Heart right ventricle (tissue), 16 donors: ENCODE measurements at places on chromosomes 1 and 21. TPM values are rescaled to one million over a fixed set of nuclear protein-coding genes. Genes with fewer than 3 reads are reported as not detected.

DNA sequence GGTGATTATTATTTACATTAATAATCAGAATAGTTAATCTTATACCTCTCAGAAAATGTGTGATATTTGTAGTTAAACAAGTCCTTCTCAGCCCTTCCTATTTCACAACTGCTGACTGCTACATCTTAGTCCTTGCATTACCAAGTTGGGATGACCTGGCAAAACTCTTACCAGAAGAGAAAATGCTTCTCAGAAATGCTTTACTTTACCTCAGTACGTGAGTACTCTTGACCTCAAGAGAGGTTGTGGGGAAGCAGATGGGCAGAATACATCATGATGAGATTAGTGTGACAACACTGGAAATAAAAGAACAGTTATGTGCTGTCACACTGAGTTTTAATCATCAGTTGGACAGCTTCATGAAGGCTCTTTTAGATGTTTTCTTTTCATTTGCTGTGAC, 16.2 kb downstream of the CFAP126 start:
- no peak for DNase-seq

DNA sequence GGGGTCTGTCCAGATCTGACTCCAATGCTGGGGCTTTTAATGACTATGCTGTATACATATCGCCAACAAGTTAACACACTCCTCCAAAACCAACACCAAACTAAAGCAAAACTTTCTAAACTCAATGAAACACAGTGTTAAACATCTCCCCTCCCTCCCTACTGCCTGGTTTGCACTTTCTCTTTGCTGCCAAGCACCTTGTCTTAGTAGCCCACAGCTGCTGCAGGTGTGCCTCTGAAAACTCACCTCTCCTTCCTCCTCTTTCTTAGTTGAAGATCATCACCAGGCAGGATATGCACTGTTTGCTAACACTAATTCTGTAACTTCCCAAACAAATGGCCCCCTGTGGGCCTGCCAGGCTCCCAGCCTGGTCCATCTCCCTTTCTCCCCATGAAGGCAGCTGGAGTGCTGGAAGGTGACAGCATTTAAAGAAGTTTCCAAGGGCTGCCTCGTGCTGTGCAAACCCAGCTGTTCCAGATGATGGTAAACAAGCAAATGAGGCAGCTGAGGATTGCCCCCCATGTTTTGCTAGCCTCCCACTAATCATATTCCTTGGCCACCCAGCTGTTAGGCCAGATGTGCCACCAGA, 213.7 kb downstream of the ASTN1 start:
- no peak for DNase-seq

GRCh38 chr1:204453141-204453772, 41.3 kb downstream of the PIK3C2B start:
- DNase-seq: no peak

- DNase-seq: no peak
Observed at GRCh38 chr1:63198871-63199394, 123.4 kb upstream of the FOXD3 start.

- no peak for DNase-seq
Observed at GRCh38 chr1:9657521-9658032, 6.0 kb downstream of the PIK3CD start.

DNA sequence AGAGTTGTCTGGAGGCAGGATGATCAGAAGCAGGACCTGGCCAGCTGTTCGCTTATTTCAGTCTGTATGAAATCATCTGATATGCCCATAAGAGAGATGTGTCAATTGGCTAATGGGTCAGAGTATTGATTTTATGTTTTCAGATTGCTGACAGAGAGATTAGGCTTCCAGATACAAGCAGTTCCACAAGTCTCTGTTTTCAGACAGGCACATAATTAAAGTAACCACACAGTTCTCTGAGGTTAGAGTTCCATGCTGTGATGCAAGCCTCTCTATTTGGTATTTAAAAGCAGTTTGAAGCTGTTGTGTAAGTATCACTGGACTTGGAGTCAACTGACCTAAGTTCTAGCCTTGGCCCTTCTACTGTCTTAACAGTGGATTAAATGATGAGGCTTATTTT, 50.1 kb downstream of the ATF6 start:
- no peak for DNase-seq

- peak; percentile 27 for DNase-seq
Observed at GRCh38 chr1:212485913-212486618, 53.3 kb downstream of the NENF start.

DNA sequence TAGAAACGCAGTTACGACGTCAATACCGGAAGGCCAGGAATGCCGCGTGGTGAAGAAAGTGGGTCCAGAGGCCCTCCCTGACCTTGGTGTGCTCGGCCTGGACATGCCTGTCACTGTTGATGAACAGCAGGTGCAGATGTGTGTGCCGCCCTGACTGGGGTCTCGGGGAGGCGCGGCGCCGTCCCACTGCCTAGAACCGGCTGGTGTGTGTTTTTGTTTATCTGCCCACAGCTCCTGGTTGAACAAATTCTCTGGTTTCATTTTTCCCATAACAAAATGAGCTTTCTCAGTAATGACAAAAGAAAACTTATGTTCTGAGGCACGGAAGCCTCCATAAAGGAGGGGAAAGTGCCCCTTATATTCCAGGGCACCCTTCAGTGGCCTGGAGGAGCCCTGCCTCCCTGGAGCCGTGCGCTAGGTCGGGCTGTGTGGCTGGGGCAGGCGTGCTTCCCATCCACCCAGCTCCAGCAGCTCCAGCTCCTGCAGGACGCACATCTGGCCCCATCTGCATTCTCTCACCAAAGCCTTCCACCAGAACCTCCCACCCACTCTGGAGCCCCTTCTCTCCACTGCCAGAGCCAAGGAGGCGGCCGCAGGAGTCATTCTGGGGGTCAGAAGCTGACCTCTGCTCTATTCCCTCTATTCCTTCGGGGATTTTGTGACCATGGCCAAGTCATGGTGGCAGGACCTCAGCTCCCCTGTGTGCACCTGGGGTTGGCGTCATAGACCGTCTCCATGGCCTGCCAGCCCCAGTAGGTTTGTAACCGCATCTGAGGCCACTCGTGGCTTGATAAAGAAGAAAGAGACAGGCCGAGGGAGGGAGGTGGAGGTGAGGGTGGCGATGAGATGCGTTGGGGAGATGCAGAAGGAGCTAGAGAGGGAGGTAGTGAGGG, 20.1 kb upstream of the COL18A1 start:
- DNase-seq: no peak

GRCh38 chr1:211469938-211470529, 21.9 kb downstream of the RD3 start:
- DNase-seq: peak; percentile 76

- DNase-seq: no peak
Observed at GRCh38 chr1:248860007-248860406, 1.1 kb upstream of the ZNF692 start.

LRRC3 gene
- polyA plus RNA-seq: 2.3 TPM

CAPZB gene
- 236 TPM for polyA plus RNA-seq

GSTM3 gene
- 49.0 TPM for polyA plus RNA-seq

FAM72C gene
- polyA plus RNA-seq: not detected
